ENCODE measurements at places on chromosomes 3 and 15. TPM values are rescaled to one million over a fixed set of nuclear protein-coding genes. Genes with fewer than 3 reads are reported as not detected.

PARP15 gene
- under 0.01 TPM for total RNA-seq

OXSR1 gene
- total RNA-seq = 57.0 TPM

CHRD gene
- 12.5 TPM for total RNA-seq

CPNE4 gene
- total RNA-seq = 12.2 TPM

PLCB2 gene
- total RNA-seq = 6.9 TPM

CHRM5 gene
- total RNA-seq = 0.63 TPM

FBLN2 gene
- total RNA-seq = 4.1 TPM

PLA2G4F gene
- not detected for total RNA-seq

FAM174B gene
- 14.1 TPM for total RNA-seq

STRC gene
- total RNA-seq = 1.6 TPM
